M059J (cell line): ENCODE measurements at places on chromosomes 4 and X. TPM values are rescaled to one million over a fixed set of nuclear protein-coding genes. Genes with fewer than 3 reads are reported as not detected.
A peak's percentile ranks its signal among the peaks of the same experiment; 100 is the strongest.

The NWD2 gene
- not detected in 2 replicates for total RNA-seq

The DCHS2 gene
- total RNA-seq: under 0.01 TPM in 1 of 2 replicates, not detected in the other

The FGFBP1 gene
- 0.49 TPM in 1 of 2 replicates, not detected in the other for total RNA-seq

The GABRG1 gene
- total RNA-seq: not detected in 2 replicates

The COL4A6 gene
- total RNA-seq: 0.47 and 0.94 TPM in 2 replicates

The PHKA1 gene
- 0.12 and 0.20 TPM in 2 replicates for total RNA-seq

The HTT gene
- total RNA-seq: 14.2 and 46.2 TPM in 2 replicates

The NAP1L5 gene
- 8.4 and 13.8 TPM in 2 replicates for total RNA-seq

DNA sequence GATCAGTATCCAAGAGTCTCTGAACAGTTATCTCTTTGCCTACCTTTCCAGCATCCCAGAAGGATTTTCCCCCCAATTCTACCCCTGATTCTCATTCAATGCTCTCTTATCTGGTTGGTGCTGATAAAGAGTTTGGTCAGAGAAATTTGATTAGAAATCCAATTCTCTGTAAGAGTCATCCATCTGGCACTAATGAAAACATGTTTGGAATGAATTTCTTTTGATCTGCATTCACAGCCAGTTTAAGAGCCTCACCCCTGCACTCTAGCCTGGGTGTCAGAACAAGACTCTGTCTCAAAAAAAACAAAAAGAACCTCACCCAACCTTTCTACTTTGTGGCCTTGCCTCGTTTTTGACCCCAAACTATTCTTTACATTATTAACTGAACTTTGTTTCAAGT, 122.1 kb downstream of the MANBA start:
- DNase-seq: no peak

- DNase-seq: no peak
These were observed 4.6 kb downstream of the DGKQ start for GRCh38 chr4:968621-969394.

GRCh38 chrX:107675823-107676555, 47.7 kb downstream of the PRPS1 start:
- peak; percentile 43 for DNase-seq

- DNase-seq: no peak
These were observed 205.5 kb upstream of the MBNL3 start for GRCh38 chrX:132694382-132694781.

GRCh38 chrX:153297376-153297775, 24.2 kb downstream of the PNMA6F start:
- DNase-seq: no peak

GRCh38 chrX:43962636-43963035, 10.6 kb downstream of the NDP start:
- DNase-seq: no peak

DNA sequence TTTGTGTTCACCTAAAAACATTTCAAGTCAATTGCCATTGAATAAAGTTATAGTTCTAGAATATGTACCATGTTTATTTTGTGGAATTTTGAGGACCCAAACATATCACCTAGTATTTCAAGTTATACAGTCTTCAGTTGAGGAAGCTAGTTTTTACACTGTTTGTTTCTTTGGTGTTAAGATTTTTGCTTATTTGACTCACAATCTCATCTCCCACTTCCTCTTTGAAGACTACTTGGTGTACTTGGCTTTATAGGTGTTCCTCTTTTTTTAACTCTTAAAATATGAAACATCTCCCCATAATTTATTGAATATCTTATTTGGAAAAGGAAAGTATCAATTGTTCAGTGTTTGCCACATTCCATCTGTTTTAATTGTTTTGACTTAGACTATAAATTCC, 675.4 kb downstream of the RAPGEF2 start:
- no peak for DNase-seq

DNA sequence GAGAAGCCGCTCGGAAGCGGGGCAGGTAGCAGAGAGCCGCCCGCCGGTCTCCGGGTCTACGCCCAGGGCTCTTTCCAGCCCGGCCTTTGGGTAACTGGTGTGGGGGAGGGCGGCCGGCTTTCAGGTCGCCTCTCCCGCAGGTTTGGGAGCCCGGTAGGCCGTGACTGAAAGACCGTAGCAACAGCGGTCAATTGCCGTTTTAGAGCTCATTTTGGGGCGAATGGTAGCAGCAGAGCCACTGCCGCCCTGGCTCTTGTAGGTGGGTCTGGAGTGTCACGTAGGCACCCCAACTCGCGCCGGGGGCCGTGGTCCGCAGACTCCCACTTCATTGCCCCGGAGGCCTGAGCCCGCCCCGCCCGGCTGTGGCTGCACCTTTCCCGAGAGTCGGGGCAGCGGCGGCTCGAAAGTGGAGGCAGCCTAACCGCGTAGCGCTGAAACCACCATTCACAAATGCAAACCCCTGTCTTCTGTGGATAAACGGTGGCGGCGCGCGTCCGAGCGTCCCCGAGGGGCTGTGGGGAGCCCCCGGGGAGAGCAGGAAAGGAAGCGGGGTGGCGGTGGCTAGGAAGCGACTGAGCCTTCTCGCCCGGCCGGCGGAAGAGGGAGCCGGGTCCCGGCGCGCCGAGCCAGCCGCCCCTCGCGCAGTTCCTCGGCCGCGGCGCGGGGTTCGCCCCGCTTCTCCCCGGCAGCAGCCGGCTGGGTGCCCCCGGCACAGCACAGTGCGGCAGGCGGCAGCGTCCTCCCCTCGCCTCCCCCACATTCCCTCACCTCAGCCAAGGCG, 2185.1 kb upstream of the TENM3 start:
- no peak for DNase-seq

DNA sequence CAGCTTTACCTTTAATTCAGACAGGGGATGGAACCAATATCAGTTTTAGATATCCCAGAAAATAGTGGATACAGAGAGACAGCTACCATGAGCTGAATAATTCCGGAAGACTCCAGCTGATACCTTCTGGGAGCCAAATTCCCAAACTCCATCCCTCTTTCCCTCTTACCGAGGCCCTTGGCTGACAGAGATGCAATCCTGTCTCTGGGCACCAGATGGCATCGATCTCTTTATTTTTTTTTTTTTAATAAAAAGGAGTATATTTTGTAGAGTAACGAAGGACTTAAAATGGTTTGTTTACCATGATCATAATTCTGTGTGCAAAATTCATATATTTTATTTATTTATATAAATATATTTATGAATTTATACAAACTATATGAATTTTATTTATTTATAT, 31.0 kb downstream of the RAB40A start:
- peak; percentile 40 for DNase-seq

GRCh38 chrX:130593911-130594310, 192.1 kb downstream of the RBMX2 start:
- DNase-seq: no peak

- peak; percentile 99 for DNase-seq
These were observed 26.8 kb upstream of the CLDN24 start for GRCh38 chr4:183348706-183349659.

GRCh38 chr4:26268246-26268645, 52.6 kb upstream of the RBPJ start:
- peak; percentile 45 for DNase-seq

GRCh38 chrX:71195964-71196649, 26.9 kb upstream of the GJB1 start:
- peak; percentile 34 for DNase-seq

DNA sequence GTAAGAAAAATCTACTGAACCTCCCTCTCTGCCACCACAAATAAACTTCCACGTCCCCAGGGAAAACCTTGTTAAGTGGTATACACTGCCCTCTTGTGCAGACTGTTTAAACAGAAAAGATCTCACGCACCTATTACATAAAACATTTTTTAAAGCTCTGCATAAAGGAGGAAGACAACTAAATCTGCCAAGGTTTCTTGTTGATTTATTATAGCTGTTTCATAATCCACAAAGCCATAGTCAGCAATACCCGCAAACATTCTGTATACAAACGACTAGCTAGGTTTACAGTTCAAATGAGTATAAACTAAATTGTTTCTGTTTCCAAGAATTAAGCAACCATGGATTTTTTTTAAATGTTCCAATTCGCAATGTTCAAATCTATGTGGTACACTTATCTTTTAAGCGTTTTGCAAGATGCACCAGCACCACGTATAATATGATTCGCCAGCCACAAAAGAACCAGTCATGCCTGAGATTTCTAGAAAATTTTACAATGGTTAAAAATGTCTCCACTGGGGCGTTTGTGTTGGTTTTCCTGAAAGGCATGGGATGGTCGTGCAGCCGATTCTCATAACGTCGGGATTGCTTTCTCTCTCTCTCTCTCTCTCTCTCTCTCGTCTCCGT, 164.6 kb downstream of the PRKX start:
- peak; percentile 77 for DNase-seq

- DNase-seq: no peak
These were observed 4.6 kb downstream of the CTBP1 start for GRCh38 chr4:1244081-1244977.

- DNase-seq: no peak
These were observed 746.9 kb downstream of the FAT4 start for GRCh38 chr4:126061655-126062054.

DNA sequence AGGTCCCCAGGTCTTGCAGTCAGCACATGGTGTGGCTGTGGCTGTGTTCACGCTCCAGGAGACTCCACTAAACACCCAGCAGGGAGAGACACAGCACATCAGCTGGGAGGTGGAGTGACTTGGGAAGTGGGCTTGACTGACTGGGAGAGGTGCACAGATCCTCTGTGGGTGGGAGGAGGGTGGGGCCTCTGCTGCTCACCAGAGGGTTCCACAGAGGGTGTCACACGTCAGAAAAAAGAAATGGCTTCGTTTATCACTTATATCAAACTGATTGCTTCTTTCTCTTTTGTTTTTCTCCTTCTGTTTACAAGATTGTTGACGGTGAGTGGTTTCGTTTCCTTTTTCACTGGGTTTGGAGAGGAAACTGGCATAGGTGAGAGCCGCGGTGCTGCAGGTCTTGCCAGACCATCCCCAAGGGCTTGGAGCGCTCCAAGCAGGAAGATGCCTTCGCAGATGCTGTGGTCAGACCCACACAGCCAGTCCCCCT, 24.8 kb upstream of the FAM193A start:
- DNase-seq: no peak

DNA sequence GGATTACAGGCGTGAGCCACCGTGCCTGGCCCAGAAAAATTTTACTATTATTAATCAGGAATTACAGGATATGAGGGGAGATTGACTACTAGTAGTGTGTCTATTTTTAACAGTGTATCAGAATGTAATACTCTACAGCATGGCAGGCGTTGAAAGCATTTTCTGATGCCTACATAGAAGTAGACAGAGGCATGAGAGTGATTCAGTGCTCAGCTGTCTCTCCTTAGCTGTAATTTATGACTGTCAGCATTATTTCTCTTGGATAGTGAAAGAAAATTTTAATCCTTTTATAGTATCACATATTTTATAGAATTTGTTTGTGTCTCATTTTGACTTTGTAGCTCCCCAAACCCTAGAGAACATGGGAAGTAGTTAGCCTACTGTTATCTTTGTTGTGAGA, 20.7 kb downstream of the ARHGAP24 start:
- peak; percentile 51 for DNase-seq

GRCh38 chr4:145589916-145590702, 29.1 kb upstream of the MMAA start:
- DNase-seq: no peak

- DNase-seq: no peak
These were observed 2.5 kb downstream of the ARHGEF9 start for GRCh38 chrX:63782515-63782914.
